ENCODE measurements at places on chromosomes 2 and 18.

GRCh38 chr2:120815292-120815691, 79.6 kb downstream of the GLI2 start:
- no peak for DNase-seq

DNA sequence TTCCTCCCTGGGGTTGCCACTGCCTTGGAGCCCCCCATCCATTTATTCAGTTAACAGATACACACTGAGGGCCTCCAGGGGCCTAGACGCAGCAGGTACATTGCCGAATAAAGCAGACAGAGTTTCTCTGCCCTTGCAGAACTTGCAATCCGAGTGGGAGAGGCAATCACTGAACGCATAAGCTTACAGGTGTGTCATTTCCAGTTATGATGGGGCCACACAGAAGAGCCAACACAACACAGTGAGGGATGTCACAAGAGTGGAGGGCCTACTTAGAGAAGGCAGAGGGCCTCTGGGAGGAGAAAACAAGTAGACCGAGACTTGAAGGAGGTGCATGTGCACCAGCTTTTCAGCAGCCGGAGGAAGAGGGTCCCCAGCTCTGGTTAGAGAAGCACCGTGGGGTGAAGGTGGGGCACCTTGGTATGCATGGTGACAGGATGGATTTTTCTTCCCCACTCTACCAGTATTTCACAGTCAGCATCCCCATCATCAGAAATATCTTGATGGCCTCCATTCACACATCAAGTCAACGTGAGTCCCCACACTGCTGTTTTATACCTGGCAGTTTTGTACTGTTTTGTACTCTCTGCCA, 150.9 kb downstream of the SMAD7 start:
- no peak for DNase-seq

- DNase-seq, result no peak
Observed at GRCh38 chr2:211086049-211086448, 529.6 kb downstream of the CPS1 start.

- no peak for DNase-seq
Observed at GRCh38 chr2:222864296-222864695, 3.5 kb downstream of the ACSL3 start.

DNA sequence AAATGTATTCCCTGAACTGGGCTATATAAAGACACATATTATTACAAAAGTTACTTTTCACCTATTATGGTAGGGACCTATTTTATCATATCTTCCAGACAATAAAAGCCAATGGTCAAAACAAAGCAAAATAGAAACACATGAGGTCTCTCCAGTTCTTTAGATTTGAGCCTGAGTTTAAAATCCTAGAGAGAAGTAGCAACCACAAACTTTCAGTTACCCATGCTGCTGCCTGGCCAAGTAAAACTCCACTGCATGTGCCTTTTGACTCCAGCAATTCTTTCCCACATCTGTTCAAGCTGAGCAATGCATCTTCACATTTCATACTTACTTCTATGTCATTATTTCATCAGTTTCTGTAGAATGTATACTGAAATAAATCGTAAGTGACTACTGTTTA, 405.3 kb downstream of the STK39 start:
- no peak for DNase-seq

DNA sequence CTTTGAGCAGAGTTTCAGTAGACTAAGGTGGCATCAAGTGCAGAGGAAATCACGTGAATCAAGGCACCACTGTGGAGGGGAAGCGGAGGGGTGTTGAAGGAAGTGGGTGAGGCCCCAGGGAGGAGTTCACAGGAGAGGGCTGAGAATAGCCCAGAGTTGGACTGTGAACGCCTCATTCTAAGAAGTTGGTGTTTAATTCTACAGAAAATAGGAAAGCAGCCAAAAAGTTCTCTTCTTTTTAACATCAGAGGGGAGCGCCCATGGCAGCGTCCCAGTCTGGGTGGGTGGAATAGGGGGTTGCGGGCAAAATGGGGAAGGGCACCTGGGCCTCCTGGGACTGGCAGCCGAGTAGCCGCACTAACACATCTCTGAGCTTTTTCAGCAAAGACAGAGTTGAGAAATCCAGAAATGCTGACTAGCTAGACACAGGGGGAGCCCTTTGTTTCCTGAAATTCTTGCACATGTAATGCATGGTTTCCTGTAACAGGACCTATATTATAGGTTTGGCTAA, 97.0 kb downstream of the NEB start:
- no peak for DNase-seq

DNA sequence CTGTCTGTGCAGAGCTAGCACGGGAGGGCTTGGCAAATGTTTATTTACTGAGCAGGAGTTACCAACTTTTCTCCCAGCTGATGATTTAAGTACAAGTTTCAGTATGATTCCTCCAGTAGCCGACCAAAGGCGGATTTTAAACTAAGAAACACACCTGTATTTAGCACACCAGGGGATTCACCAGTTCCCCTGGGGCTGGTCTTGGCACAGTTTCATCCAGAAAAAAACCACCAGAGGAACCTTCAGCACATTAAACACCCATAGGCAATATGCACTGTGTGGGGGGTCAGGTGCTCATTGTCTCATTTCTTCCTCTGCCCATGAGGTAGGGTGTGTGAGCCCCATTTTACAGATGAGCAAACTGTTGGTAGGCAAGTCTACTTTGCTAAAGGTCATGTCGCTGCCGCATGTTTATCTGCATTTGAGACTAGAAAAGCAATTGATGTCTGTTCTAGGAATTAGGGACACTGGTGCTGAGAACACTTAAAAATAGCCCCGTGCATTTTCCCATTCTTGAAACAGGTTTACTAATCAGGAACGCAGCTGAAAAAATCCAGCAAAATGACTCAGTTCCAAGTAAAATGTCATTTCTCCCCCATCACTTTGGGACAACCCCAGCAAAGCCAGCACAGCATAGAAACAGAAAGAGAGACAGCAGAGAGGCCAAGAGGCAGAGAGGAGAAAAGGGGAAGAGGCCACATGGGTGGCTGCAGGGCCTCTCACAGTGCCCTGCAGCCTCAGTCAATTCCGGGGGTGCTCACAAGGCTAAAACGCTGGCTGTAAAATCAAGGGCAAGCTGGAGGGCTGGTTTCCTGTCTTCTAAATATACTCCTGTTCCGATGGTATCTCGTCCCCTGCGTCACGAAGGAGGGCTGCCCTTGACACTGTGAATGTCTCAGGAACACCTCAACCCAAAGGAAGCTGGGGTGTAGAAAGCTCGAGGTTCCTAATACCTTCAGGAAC, 166.8 kb upstream of the ID2 start:
- DNase-seq, result no peak

DNA sequence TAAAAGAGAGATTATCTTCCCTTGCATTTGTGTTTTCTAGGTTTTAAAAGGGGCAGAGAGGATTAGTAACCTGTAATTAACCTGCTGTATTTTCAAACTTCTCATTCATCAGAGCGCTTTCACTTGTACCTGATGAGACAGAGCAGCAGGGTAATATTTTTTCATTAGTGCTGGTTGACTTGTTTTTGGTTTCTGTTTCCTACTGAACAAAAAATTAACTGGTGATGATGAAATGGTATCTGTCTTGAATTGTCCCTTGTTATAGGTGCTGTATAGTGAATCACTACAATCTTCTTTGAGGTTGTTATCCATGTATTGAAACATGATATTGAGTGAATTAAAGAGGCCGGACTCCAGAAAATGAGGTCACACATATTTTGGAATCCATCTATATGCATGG, 37.9 kb downstream of the CDH20 start:
- DNase-seq, result no peak

- DNase-seq, result no peak
Observed at GRCh38 chr18:74841248-74841647, 243.6 kb downstream of the ZNF407 start.

DNA sequence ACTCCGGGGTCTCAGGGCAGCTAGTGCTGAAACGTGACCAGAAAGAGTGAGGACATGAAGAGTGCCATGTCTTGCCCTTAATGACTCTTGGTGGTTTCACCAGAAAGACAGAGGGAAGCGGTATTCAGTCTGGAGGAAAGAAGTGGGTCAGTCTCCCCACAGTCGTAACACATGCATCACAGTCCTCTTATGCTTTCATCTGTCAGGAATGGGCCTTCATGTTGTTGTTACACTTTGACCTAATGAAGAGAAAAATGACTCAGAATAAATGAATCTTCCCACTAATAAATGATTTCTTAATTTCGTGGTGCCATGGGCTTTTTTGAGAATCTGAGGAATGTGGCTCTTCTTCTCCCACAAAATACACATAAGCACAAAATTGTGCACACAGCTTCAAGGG, 103.2 kb downstream of the SLC8A1 start:
- DNase-seq, result no peak

DNA sequence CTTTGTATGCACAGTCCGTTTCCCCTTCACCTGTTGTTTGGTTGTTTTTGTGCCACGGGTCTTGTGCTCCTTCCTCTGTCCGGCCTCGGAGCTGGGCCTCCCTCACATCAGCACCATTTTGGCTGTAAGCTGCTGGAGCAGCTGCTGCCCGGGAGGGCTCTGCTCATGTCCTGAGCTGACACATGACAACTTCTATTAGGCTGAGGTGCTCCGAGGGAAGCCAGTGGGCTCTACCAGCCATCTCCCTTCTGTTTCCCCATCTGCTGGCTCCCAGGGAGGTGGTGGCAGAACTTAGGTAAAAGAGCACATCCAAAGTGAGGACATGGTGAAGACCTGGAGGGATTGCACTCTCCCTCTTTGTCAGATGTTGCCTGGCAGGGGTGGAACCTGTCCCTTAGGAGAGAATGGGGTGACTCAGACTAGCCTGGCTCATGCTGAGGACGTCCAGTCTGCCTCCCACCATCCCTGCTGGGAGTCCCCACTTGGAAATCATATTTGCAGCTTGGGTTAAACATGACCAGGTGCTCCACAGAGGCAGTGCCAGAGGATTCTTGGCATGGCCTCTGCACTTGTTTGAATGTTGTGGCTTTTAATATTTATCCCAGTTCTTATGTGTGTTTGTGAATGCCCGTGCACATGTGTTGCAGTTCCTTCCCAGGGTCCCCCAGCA, 49.8 kb upstream of the TNP1 start:
- no peak for DNase-seq

DNA sequence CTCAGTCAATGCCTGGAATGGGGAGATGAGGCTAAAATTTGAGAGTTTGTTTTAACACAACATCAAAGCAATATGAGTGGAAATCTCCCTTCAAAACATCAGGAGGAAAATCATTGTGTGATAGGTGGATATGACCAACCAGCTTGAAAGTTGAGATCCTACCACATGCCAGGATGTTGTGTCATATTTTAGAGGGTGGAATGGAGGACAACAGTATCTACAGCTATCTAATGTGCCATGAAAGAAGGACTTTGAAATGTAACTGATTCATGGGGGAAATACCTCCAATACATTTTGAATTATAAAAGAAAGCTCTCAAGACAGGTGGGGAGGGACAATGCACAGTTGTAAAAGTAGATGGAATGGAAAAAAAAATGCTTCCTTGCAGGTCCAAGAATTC, 87.8 kb downstream of the SP100 start:
- DNase-seq, result no peak

DNA sequence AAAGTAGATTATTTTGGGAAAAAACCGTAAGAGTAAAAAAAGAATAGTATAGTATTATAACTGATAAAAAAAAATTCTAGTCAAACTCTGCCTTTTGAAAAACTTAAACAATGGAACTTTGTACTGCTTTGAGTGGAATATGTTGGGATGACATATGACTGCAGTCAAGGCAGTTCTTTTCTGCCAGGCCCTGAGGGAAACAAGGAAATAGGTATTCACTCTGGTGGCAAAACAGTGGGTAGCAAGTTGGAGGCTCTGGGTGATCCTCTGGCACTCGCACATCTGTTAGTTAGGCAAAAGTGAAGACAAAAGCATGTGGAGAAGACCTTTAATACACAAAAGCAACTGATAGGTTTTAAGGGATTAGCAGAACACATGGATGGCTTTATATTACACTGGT, 102.2 kb downstream of the ARHGEF33 start:
- no peak for DNase-seq

GRCh38 chr2:236803621-236804020, 234.0 kb downstream of the ACKR3 start:
- DNase-seq, result no peak

DNA sequence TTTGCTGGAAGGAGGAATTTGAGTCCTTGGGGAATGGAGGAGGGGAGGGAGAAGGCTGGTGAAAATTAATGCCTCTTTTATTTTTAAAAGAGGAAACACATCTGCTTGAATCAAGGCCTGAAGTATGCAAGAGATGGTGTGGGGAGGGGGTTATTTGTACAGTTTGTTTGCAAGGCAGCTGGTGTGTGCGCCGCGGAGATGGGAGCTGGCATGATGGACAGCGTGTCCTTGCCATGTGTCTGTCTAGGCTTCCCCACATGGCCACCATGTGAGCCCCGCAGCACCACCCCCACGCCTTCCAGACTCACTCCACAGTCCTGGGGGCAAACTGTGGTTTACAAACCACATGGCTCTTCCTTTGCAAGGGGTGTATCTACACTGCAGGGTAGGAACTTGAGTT, 154.8 kb upstream of the APCDD1 start:
- no peak for DNase-seq

GRCh38 chr2:100235098-100235497, 87.2 kb downstream of the LONRF2 start:
- no peak for DNase-seq

DNA sequence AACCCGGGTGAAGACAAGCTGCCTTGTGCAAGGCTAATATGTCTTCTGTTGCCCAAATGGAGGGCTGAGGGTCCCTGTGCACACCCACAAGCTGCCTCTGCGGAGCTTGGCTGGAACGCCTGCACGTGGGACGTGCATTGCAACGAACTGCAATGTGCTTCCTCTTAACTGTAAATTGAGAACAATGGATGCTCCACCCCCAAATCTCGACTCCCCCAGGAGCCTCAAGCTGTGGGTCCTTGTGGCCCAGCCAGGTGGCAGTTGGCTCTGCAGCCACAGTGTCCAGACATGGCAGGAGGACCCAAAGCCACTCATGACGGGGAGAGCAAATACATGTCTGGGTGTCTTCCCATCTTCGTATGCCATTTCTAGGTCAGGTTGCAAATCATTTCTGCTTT, 90.1 kb downstream of the TWIST2 start:
- DNase-seq, result no peak

- DNase-seq, result no peak
Observed at GRCh38 chr2:70779491-70779890, 11.0 kb downstream of the FIGLA start.

DNA sequence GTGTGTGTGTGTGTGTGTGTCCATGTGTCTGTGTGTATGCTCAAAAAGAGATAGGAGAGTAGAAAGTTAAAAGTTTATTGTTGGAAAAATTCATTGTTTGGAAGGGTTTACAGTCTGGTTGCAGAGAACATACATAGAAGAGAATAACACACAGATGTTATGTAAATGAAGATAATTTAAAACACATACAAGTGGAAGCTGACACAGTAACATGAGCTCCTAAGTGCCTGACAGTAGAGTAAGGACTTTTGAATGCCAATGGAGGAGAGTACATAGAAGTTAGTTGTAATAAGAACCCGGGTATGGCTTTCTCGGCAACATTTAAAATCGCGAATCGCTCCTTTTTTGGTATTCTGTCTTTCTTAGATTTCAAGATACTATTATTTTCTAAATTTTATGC, 137.0 kb upstream of the FANCL start:
- no peak for DNase-seq

GRCh38 chr2:203625701-203626100, 80.7 kb upstream of the CD28 start:
- no peak for DNase-seq

Data from NCI-H187 (cell line).